ENCODE measurements at places on chromosomes 7 and 10.

- DNase-seq, result no peak
These were observed 359.0 kb upstream of the NPSR1 start for GRCh38 chr7:34299066-34299465.

GRCh38 chr10:124916585-124917427 lies 25.1 kb upstream of the ZRANB1 start:
- DNase-seq, result peak; percentile 84

GRCh38 chr10:111084366-111085255 lies 7.8 kb downstream of the ADRA2A start:
- no peak for DNase-seq

DNA sequence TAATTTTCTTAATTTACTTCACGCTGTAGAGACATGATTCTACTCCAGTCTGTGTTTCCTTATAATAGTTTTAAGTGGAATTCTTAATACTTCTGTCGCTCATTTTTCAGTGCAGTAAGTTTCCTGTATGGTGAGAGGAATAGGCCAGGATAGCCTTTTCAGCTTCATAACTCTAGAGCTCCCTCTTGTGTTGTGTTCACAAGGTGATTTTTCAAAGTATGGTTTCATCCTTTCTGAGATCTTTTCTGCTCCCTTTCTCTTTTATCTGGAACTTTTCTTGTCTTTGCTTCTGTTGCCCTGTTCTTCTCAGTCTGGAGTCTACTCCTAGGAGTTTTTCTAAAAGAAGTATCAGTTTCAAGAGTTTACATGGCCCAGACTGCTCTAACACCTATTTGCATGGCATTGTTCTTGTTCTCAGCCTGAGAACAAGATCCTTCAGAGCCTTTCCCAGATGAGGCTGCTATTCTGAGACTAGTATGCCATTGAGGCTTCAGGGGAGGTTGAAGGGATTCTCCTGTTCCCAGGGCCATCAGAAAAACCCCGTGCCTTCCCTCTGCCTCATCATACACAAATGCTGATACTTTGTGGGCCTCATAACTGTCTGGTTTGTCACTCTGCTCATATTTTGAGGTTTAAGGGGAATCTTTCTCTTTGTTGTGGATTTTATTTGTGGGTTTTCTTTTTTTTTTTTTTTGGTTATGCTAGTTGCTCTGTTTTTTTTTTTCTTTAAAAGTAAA lies 21.8 kb downstream of the NET1 start:
- DNase-seq, result no peak

Data from NCI-H1930 (cell line).